Endothelial cell of umbilical vein (primary cell): ENCODE measurements at places on chromosomes 7 and 10. TPM values are rescaled to one million over a fixed set of nuclear protein-coding genes. Genes with fewer than 3 reads are reported as not detected.

Gene TRDMT1
- 12.3 and 15.2 TPM in 2 replicates for total RNA-seq

Gene NPTX2
- 0.42 and 0.53 TPM in 2 replicates for total RNA-seq

Gene TMEM176A
- not detected in 2 replicates for total RNA-seq

Gene ACSM6
- total RNA-seq: not detected in 2 replicates

Gene CALML3
- not detected in 2 replicates for total RNA-seq

Gene AKR1C3
- 4.8 and 32.2 TPM in 2 replicates for total RNA-seq

Gene CAMK2B
- total RNA-seq: 1.4 and 1.6 TPM in 2 replicates

Gene GPR26
- total RNA-seq: not detected in 2 replicates

Gene CLCN1
- not detected in 2 replicates for total RNA-seq

Gene CNNM1
- total RNA-seq: not detected in 2 replicates

Gene PRDX3
- 117 and 124 TPM in 2 replicates for total RNA-seq

Gene PRKCQ
- 0.55 and 0.58 TPM in 2 replicates for total RNA-seq

Gene RBM48
- total RNA-seq: 12.0 and 13.1 TPM in 2 replicates

Gene LRRTM3
- total RNA-seq: not detected in 2 replicates

Gene CTAGE15
- not detected in 2 replicates for total RNA-seq

Gene SAMD8
- 22.8 and 23.2 TPM in 2 replicates for total RNA-seq

Gene PON3
- total RNA-seq: 2.0 and 3.4 TPM in 2 replicates

Gene AP5Z1
- total RNA-seq: 58.9 and 64.3 TPM in 2 replicates

Gene NKX2-3
- not detected in 2 replicates for total RNA-seq

Gene SUN3
- not detected in 2 replicates for total RNA-seq

Gene LANCL2
- total RNA-seq: 19.2 and 19.6 TPM in 2 replicates

Gene TMEM236
- 0.24 TPM in 1 of 2 replicates, not detected in the other for total RNA-seq

Gene TSPAN12
- total RNA-seq: 19.0 and 19.8 TPM in 2 replicates

Gene PITRM1
- total RNA-seq: 101 and 145 TPM in 2 replicates

Gene IGF2BP3
- total RNA-seq: 111 and 117 TPM in 2 replicates

Gene LRRC4
- total RNA-seq: 3.8 and 7.1 TPM in 2 replicates

Gene FKBP9
- total RNA-seq: 112 and 124 TPM in 2 replicates

Gene C7orf33
- not detected in 2 replicates for total RNA-seq

Gene CDC14C
- total RNA-seq: not detected in 2 replicates

Gene KEL
- 0.23 and 1.2 TPM in 2 replicates for total RNA-seq

Gene INA
- total RNA-seq: 0.39 and 0.40 TPM in 2 replicates

Gene AMPH
- total RNA-seq: 8.0 and 9.2 TPM in 2 replicates

Gene HSPA12A
- total RNA-seq: 0.22 and 0.30 TPM in 2 replicates

Gene TRPV6
- total RNA-seq: not detected in 2 replicates
